Transverse colon (tissue), 4 donors: ENCODE measurements at places on chromosomes 3 and 15.

GRCh38 chr3:65284961-65285360 lies 597.2 kb upstream of the ADAMTS9 start:
- no peak overlapping the region for H3K27ac ChIP-seq
- H3K36me3 ChIP-seq, result no peaks in the 10 kb centered on the region
- DNase-seq, result no peak
- no peaks in the 10 kb centered on the region for H3K4me1 ChIP-seq

- no peaks in the 10 kb centered on the region for H3K27me3 ChIP-seq
- DNase-seq, result no peak
- no peaks in the 10 kb centered on the region for H3K4me1 ChIP-seq
- H3K4me3 ChIP-seq, result no peak overlapping the region
- H3K36me3 ChIP-seq, result no peaks in the 10 kb centered on the region
Measured at GRCh38 chr3:105599350-105599749, 232.6 kb downstream of the ALCAM start.

DNA sequence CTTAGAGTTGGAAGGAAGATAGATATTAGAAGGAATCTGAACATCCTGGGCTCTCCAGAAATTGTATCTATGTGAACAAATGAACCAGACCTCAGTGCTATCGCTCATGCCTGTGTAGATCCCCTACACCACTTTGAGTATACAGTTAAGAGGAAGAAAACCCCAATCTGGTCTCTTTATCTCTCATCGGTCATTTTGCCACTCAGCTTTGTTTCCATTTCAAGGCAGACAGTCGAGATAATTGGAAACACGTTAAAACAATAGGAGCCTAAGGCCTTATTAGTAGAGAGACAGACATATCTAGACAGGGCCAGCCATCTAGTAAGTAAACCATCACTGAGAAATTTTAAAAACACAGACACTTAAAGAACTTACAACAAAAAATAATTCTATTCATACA lies 101.6 kb downstream of the MYLK start:
- H3K4me3 ChIP-seq, result no peak overlapping the region
- peaks cover 54% of the 10 kb centered on the region for H3K4me1 ChIP-seq
- DNase-seq, result no peak
- H3K36me3 ChIP-seq, result no peaks in the 10 kb centered on the region
- H3K27ac ChIP-seq, result peak overlapping the region; percentile 87
- H3K27me3 ChIP-seq, result no peaks in the 10 kb centered on the region

DNA sequence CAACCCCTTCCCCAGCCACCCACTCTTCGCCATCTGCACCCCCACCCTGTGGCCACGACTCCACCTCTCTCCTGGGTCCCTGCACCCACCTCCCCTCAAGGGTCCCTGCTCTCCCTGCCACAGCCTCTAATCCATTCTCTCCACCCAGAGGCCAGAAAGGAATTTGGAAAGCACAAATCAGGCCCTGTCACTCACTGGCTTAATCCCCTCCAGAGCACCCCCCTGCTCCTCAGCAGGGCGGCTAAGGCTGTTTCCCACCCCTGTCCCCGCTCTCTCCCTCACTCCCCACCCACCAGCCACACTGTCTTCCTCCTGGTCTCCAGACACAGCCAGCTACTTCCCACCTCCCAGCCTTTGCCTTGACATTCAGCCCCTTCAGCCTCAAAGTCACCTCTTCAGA lies 150.0 kb upstream of the LINGO1 start:
- H3K27ac ChIP-seq, result no peak overlapping the region
- no peak for DNase-seq
- H3K4me1 ChIP-seq, result no peaks in the 10 kb centered on the region
- H3K27me3 ChIP-seq, result peaks cover 13% of the 10 kb centered on the region
- no peaks in the 10 kb centered on the region for H3K36me3 ChIP-seq
- H3K4me3 ChIP-seq, result no peak overlapping the region

- no peak overlapping the region for H3K27ac ChIP-seq
- H3K4me1 ChIP-seq, result peaks cover 7% of the 10 kb centered on the region
- no peak for DNase-seq
- H3K27me3 ChIP-seq, result no peaks in the 10 kb centered on the region
- H3K4me3 ChIP-seq, result no peak overlapping the region
- no peaks in the 10 kb centered on the region for H3K36me3 ChIP-seq
Measured at GRCh38 chr3:171348121-171348520, 112.1 kb downstream of the TNIK start.
